ENCODE measurements at places on chromosomes 4 and X.

DNA sequence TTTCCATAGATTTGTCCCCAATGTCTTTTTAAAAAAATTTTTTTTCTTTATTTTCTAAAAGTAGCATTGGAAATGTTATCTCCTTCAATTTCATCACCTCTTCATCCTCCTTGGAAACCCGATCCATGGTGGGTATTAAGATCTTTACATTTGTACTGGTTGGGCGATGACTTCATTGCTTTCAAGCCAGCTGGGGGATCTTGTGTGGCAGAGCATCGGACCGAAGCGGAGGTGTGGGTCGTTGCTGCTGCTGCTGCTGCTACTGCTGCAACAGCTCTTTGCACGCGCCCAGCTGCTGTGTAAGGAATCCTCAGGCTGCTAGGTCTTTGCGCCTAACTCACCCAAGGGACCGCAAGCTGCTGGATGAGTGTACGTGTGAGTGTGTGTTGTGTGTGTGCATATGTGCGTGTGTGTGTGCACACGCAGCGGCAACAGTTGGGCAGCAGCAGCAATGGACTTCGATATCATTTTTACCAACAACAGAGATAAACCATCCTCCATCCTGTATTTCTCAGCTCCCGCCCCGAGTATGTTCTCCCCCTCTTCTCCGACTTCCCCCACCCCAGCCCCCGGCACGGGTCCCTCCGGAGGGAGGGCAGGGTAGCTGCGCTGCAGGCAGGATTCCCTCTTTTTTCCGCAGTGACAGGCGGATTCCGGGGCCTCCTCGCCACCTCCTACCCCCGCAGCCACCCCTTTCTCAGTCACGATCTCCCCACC, 768 bp upstream of the CDKL5 start:
- no peaks in the 10 kb centered on the region for H3K27me3 ChIP-seq
- H3K36me3 ChIP-seq = peaks cover 2% of the 10 kb centered on the region
- H3K4me1 ChIP-seq = peaks cover 16% of the 10 kb centered on the region
- no peak for DNase-seq

GRCh38 chr4:53674903-53675302, 83.6 kb upstream of the LNX1 start:
- H3K27ac ChIP-seq = no peak overlapping the region
- H3K27me3 ChIP-seq = peaks cover 19% of the 10 kb centered on the region
- no peak for DNase-seq
- no peaks in the 10 kb centered on the region for H3K36me3 ChIP-seq

GRCh38 chr4:83876047-83876446, 340.1 kb downstream of the GPAT3 start:
- DNase-seq = no peak
- peaks cover 2% of the 10 kb centered on the region for H3K27me3 ChIP-seq
- no peak overlapping the region for H3K27ac ChIP-seq
- no peaks in the 10 kb centered on the region for H3K36me3 ChIP-seq

DNA sequence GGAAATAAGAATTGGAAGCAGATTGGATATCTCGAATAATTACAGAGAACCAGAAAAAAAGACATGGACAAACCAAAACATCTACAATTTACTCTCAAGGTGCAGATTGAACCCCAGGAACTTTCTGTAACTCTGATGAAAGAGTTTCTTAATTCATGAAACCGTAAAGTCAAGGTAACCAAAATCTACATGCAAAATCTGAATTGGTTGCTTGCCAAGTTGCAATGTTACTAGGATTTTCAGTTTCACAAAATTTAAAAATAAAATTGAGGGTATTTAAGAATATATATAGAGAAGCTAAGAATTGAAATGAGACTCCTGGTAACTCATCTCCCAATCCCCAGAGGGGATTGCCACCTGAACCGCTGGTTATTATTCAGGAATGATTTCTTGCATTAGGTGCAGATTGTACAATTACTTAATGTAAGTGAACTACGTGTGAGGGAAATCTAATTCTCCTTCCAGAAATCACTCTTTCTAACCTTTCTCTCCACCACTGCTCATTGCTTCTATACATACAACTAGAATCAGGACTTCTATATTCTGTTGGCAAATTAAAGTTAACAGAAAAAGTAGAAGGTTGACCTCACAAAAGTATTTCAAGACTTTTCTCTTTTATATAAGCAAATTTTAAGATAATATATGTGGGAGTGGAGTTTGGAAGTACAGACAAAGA, 221.5 kb upstream of the NDST4 start:
- no peak for DNase-seq
- no peaks in the 10 kb centered on the region for H3K4me1 ChIP-seq

GRCh38 chrX:130997314-130997713, 60.8 kb upstream of the ARHGAP36 start:
- H3K4me3 ChIP-seq = no peak overlapping the region
- H3K27ac ChIP-seq = no peak overlapping the region
- H3K36me3 ChIP-seq = no peaks in the 10 kb centered on the region
- DNase-seq = no peak

GRCh38 chrX:71616672-71617529, 1.4 kb downstream of the CXCR3 start:
- no peaks in the 10 kb centered on the region for H3K27me3 ChIP-seq
- peaks cover 49% of the 10 kb centered on the region for H3K4me1 ChIP-seq
- no peak overlapping the region for H3K27ac ChIP-seq
- DNase-seq = no peak
- H3K4me3 ChIP-seq = peak overlapping the region; percentile 64

- H3K4me1 ChIP-seq = peaks cover 4% of the 10 kb centered on the region
- peaks cover 37% of the 10 kb centered on the region for H3K27me3 ChIP-seq
Measured at GRCh38 chr4:24914460-24914859, 1.6 kb upstream of the CCDC149 start.

DNA sequence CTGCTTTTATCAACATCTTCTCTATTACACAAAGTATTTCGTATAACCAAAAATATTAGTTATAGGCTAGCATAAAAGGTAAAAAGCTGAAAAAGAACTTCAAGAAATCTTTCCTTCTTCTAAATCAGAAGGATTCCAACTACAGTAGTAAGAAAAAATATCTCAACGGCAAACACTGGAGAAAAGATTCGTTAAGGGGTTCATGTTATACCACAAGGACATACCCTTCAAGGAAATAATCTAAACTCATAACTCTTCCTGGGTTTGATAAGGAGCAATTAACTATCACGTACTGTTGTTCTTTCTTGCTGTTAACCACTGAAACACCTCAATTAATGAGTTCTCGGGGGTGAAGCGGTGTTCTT, 1.5 kb downstream of the SMIM14 start:
- peak overlapping the region; percentile 97 for H3K27ac ChIP-seq
- no peak for DNase-seq
- H3K4me1 ChIP-seq = peaks cover 70% of the 10 kb centered on the region
- peak overlapping the region; percentile 96 for H3K4me3 ChIP-seq
- H3K36me3 ChIP-seq = peaks cover 30% of the 10 kb centered on the region

GRCh38 chr4:2256781-2257191, 5.1 kb downstream of the MXD4 start:
- H3K4me3 ChIP-seq = no peak overlapping the region
- H3K27me3 ChIP-seq = no peaks in the 10 kb centered on the region
- H3K27ac ChIP-seq = peak overlapping the region; percentile 79
- H3K36me3 ChIP-seq = peaks cover 34% of the 10 kb centered on the region

GRCh38 chr4:26116057-26116456, 202.0 kb downstream of the SMIM20 start:
- no peak for DNase-seq
- no peak overlapping the region for H3K27ac ChIP-seq
- H3K4me1 ChIP-seq = no peaks in the 10 kb centered on the region
- H3K36me3 ChIP-seq = no peaks in the 10 kb centered on the region
- no peak overlapping the region for H3K4me3 ChIP-seq

DNA sequence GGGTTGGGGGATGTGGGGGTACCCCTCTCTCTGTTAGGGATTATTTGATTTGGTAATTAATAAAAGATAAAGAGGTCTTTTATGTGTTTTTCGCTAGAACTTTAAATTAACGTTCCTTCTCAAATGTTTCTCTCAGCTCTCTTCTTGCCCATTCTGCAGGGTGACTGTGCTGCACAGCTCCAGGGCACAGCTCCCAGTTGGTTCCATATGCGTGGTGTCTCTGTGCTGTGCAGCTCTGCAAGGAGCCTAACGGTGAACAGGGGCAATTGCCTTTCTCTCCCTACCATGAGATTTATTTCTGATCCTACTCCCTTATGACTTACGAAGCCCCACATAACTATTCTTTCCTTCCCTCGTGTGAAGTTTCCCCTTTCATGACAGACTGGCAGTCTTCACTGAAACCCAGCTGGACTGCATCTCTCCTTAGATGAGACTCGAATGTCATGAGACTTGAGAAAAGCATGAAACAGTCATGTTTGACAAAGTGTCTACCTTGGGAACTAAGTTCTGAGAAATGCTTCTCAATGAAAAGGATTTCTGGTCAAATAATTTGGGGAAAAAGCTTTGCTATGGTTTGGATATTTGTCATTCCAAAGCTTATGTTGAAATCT, 50.2 kb upstream of the SPRY1 start:
- no peak for DNase-seq
- H3K4me1 ChIP-seq = no peaks in the 10 kb centered on the region
- H3K36me3 ChIP-seq = no peaks in the 10 kb centered on the region

DNA sequence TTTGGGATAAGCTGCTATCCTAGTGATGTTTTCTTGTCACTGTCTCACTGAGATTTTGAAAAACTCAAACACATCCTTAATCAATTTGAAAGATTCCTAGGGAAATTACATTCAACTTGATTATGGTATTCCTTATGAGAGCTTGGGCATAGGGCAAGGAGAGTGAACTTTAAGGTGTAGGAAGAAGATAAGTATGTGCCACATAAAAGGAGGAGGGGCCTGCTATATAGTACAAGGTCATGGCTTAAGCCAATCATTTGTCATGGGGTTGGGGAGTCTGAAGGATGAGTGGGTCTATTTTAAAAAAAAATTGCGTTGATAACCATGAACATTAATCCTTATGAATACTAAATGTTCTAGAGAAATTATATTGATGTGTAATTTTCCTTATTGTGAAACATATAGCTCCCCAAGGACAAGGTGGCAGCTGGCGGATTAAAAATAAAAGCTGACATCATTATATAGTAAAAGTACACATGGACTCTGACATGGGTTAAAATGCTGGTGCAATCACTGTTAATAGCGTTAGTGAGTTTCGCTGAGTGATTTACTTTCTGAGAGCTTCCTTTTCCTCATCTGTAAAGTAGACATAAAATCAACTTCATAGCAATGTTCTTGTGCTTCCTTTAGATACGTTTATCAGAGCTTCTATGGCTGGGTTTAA, 17.4 kb downstream of the GALNT7 start:
- no peaks in the 10 kb centered on the region for H3K36me3 ChIP-seq
- no peak overlapping the region for H3K4me3 ChIP-seq
- DNase-seq = no peak
- H3K4me1 ChIP-seq = peaks cover 28% of the 10 kb centered on the region

DNA sequence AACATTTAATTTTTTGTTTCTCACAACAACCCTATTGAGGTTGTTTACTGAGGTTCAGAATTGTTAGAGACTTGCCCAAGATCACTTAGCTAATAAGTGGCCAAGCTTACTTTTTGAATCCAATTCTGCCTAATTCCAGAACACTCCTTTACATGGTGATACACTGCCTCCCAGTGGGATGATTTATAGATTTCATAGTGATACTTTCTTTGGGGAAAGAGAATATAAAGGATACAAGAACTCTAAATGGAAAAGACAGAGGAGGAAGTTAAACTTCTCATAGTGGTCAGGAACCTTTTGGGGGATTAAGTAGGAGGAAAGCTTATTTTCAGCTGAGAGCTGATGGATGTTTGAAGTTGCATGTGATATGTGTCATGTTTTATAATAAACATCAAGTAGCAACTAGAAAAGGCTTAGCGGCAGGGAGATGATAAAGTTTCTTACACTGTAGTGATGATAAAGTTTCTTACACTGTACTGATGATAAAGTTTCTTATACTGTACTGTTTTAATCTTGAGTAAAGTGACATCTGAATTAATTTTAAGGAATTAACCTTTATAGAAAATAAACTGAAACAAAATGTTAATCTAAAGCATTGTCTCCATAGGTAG, 15.3 kb downstream of the STAG2 start:
- H3K4me1 ChIP-seq = peaks cover 57% of the 10 kb centered on the region
- no peaks in the 10 kb centered on the region for H3K36me3 ChIP-seq
- H3K4me3 ChIP-seq = peak overlapping the region; percentile 28
- DNase-seq = no peak
- H3K27ac ChIP-seq = no peak overlapping the region

GRCh38 chrX:151790481-151791160, 56.1 kb downstream of the CNGA2 start:
- H3K4me1 ChIP-seq = no peaks in the 10 kb centered on the region
- no peak overlapping the region for H3K27ac ChIP-seq
- no peaks in the 10 kb centered on the region for H3K27me3 ChIP-seq
- DNase-seq = no peak
- no peaks in the 10 kb centered on the region for H3K36me3 ChIP-seq

- no peak for DNase-seq
- no peak within 1 kb of the TSS for H3K4me3 ChIP-seq
- no peak within 1 kb of the TSS for H3K27ac ChIP-seq
- H3K36me3 ChIP-seq = no peaks in the 10 kb centered on the region
- peaks cover 3% of the 10 kb centered on the region for H3K27me3 ChIP-seq
- no peaks in the 10 kb centered on the region for H3K4me1 ChIP-seq
Measured at GRCh38 chr4:183320211-183321059, at the start of gene CLDN22. Gene CLDN22 (minus strand): TSS chr4:183320276. CDS start chr4:183320218, 58 bp downstream.

- no peak for DNase-seq
- no peaks in the 10 kb centered on the region for H3K27me3 ChIP-seq
- H3K4me3 ChIP-seq = no peak overlapping the region
- no peaks in the 10 kb centered on the region for H3K36me3 ChIP-seq
- H3K4me1 ChIP-seq = peaks cover 2% of the 10 kb centered on the region
- H3K27ac ChIP-seq = no peak overlapping the region
Measured at GRCh38 chrX:85221361-85221760, 22.2 kb downstream of the SATL1 start.

DNA sequence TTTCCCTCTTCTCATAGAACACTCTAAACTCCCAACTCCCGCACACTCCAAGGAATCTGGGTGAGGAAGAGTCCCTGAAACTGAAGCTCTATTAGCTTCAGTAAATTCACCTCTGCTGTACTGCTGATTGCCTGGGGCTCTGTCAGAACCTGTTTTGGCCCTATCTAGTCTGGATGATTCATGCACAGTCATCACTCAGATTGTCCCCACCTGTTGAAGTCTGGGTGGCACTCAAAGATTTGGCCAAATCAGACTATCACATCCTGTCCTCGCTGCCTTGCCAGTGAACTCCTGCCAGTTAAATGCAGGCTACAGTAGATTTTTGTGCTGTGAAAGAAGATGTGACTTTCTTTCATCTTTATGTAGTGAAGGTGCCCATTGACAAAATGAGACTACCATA, 63.5 kb upstream of the EMCN start:
- H3K4me1 ChIP-seq = no peaks in the 10 kb centered on the region
- peaks cover 8% of the 10 kb centered on the region for H3K27me3 ChIP-seq
- H3K4me3 ChIP-seq = no peak overlapping the region
- no peak overlapping the region for H3K27ac ChIP-seq
- DNase-seq = no peak
- no peaks in the 10 kb centered on the region for H3K36me3 ChIP-seq

- H3K27ac ChIP-seq = peak overlapping the region; percentile 51
- peaks cover 36% of the 10 kb centered on the region for H3K27me3 ChIP-seq
- peak; percentile 31 for DNase-seq
- peaks cover 26% of the 10 kb centered on the region for H3K4me1 ChIP-seq
Measured at GRCh38 chr4:52051615-52052474, 741 bp downstream of the SPATA18 start.

All from activated B cell treated with CpG ODN at 0.5 μM for 24 hours (primary cell).